ENCODE measurements at places on chromosomes 7 and 10.

GRCh38 chr10:94735197-94735596 is 27.3 kb upstream of the CYP2C19 start:
- DNase-seq: no peak

DNA sequence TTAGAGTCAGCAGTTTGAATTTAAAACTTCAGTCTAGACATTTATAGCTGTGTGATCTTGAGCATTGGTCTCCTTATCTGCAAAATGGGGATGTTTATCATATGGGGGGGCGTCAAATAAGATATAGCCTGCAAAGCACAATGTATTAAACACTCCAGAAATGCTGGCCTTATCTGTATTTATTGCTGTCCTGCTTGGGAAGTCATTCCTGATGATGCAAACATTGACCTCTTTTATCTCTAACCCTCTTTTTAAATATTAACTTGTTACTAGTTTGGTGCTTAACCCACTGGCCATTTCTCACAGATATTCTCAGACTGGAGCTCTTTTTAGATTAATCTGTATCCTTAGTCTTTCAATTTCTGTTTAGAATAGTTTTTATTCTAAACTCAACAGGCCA is 13.2 kb downstream of the MRPS33 start:
- no peak for DNase-seq

GRCh38 chr7:47427051-47427643 is 154.8 kb downstream of the TNS3 start:
- DNase-seq: no peak

- DNase-seq: no peak
Observed at GRCh38 chr7:28570113-28570969, 158.0 kb downstream of the CREB5 start.

GRCh38 chr7:45118292-45118691 is 6.8 kb upstream of the TBRG4 start:
- no peak for DNase-seq

DNA sequence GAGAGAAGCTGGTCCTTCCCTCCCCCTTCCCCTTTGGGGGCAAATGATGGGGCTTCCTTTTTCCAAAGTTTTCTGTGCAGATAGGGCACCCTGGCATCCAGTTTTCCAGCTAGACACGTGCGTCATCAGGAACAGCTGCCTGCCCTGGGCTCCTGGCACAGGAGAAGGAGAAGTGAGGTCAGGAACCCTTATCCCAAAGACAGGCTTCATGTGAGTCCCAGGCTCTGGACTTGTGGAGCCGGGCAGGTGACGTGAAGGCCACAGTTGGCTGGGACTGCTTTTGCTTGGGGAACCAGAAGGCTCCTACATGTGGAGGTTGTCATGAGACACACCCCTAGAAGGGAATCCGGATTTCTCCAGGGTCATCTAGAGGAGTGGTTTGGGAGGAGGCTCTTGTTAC is 66.5 kb downstream of the RBM20 start:
- DNase-seq: no peak

- DNase-seq: no peak
Observed at GRCh38 chr7:44073664-44074348, 8.4 kb upstream of the PGAM2 start.

GRCh38 chr7:18019555-18019954 is 8.1 kb downstream of the PRPS1L1 start:
- no peak for DNase-seq

GRCh38 chr7:38831259-38831996 is 77.6 kb downstream of the VPS41 start:
- no peak for DNase-seq

DNA sequence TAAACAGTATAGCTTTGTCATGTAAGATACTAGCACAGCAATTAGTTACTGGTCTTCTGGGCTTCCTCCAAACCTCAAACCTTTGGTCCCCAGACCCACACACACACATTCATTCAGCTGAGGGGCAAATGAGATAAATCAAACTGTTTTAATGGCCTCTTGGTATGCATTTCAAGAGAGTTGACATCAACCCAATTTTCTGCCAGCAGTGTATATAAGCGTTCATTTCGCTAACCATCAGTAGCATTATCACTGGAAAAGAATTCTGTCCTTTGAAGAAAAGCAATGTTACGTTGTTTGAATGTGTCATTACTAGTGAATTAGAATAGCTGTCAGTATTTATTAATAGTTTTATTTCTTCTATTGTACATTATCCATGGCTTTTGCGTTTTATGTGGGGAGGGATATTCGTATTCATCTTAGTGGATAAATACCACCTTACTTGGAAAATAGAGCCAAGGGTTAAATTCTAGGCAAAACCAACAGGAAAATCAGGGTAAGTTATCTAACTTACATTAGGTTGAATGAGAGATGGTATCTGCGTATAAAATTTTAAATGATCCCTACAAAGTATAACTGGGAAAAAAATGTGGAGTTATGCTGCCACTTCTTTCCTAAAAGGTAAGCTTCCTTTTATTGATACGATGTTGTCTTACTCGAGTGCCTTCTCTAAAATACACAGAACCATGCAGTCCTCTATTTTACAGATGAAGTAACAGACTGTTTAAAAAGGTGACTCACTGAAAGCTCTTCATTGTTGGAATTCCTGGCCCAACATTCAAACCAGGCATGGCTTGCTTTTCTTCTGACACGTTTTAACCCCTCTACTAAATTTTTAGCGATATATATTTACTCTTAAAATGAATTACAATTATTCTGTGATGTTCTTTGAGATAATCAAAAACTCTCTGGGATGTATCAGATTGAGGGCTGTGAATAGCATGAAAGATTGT is 2.0 kb upstream of the ZMYND11 start:
- DNase-seq: no peak

- DNase-seq: no peak
Observed at GRCh38 chr10:124621637-124622036, 122.5 kb downstream of the FAM53B start.

GRCh38 chr10:43214956-43215561 is 51.8 kb downstream of the RASGEF1A start:
- no peak for DNase-seq

- no peak for DNase-seq
Observed at GRCh38 chr10:26274391-26274790, 57.8 kb downstream of the GAD2 start.

DNA sequence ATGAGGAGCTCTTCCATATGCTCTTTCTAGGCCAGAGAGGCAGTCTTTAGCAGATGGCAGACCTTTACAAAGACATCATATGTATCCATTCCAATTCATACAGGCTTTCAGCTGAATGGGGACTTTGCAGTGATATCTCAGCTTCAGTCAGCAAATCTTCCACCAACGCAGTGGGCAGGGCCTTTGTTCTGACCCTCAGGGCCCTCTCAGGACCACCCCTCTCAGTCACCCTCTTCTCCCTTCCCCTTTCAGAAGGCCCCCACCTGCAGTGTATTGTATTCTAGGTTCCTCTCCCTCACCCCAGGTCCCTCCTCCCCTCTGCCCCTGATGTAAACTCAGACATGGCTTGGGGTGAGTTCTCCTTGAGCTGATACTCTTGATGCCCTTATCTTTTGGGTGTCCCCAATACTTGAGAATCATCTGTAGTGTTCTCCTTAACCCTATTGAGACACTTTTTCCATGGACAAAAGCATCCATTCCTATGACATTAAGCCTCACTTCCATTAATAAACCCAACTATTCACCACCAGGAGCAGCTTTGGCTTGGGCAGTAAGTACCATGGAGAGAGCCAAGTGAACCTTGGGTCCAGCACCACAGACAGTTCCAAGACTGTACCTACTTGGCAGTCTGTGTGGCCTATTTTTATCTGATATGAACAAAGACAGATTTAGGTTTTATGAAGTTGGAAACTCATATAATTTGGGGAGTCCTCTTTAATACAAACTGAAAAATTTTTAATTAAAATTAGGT is 62.7 kb downstream of the ADCYAP1R1 start:
- no peak for DNase-seq

DNA sequence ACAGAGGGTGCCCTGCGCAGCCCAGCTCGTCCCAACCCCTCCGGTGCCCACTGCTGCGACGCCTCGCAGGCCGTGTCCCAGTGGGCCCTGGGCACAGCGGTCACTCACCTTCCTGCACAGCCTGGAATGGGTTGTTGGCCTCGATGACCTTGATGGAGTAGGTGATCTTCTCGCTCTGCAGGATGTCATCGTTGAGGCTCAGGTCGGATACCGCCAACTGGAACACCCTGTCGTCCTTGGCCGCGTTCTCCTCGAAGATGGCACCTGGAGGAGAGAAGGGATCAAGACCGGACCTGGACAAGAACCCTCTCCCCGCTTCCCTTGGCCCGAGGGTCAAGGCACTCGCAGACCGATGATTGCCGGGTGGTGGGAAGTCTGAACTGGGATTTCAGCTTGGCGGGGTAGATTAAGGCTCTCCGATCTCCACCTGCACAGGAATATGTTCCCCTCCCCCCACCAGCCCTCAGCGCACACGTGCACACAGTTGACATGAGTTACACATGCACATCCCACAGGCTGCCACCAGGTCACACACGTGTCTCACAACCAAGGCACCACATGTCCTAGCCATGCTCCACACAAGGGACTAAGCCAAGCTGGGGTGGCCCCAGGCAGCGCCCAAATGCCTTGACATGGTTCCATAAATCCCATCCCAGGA is 2.6 kb downstream of the GRID1 start:
- no peak for DNase-seq

DNA sequence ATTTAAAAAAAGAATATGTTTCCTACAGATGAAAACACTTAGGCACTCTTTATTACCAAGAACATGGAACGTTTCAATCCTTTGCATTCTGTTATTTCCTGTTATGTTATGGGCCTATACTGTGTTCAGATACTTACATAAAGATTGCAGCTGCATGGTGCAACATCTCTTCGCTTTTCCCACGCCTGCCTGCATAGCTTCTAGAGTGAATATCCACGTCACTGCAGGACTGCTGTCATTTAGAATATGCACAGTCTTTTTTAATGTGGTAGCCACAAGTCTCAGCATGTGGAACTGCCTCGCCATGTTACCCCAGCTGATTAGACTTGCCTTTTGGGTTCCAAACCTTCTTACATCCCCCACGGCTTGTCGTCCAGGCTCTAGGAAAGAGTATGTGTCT is 69.6 kb upstream of the GATA3 start:
- DNase-seq: no peak

DNA sequence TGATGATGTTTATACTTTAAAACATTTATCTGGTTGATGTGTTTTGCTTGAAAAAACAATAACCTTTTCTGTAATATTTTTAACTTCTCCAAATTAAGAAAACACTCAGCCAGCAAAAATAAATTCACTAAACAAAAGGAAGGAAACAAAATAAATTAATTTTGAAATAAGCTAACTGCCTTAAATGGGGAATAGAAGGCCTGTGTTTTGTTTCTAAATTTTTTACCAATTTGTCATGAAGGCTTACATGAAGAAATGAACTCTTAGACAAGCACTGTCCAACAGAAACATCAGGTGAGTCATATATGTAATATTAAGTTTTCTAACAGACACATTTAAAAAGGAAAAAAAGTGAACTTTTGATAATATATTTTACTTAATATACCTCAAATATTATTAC is 68.5 kb downstream of the LRRN3 start:
- DNase-seq: no peak

GRCh38 chr7:379456-380138 is 89.6 kb downstream of the FOXL3 start:
- DNase-seq: no peak

- DNase-seq: no peak
Observed at GRCh38 chr7:7756577-7756976, 38.2 kb upstream of the RPA3 start.

DNA sequence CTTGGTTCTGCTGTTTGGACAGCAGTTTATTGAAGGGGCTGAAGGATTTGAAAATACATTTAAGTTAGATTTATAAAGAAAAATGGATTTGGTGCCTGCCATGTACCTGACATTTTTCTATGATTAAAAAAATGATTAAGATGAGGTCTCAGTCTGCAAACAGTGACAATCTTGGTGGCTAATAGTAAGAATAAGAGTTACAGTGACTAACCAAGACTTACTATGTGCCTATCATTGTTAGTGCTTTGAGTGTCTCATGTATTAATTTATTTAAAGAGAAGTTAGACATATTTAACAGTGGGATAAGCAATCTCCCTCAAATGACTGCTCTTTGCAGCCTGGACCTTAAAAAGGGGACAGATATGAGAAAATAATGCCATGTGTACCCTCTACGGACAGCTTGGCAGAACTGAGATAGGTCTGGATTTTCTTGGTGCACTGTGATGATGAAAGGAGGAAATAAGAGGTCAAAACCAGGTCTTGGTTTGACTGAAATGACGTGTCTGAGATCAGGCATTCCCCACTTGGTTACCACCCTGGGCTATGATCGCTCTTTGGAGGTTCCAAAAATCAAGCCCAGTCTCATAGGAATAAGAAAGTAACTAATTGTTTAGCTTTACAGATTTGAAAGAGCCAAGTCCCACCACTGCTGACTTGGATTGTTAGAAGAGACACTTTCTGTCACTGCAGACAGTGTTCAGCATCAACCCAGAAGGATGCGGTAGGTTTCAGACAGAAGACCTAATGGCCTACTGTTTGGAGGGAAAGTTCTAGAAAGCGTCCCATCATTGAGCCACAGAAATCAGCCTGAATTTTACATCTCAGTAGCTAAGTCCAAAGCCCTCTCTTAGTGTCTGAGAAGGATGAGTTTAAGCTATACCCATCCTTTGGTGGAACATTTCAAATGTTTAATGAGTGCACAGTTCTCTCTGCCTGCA is 2.1 kb downstream of the CASP7 start:
- no peak for DNase-seq

DNA sequence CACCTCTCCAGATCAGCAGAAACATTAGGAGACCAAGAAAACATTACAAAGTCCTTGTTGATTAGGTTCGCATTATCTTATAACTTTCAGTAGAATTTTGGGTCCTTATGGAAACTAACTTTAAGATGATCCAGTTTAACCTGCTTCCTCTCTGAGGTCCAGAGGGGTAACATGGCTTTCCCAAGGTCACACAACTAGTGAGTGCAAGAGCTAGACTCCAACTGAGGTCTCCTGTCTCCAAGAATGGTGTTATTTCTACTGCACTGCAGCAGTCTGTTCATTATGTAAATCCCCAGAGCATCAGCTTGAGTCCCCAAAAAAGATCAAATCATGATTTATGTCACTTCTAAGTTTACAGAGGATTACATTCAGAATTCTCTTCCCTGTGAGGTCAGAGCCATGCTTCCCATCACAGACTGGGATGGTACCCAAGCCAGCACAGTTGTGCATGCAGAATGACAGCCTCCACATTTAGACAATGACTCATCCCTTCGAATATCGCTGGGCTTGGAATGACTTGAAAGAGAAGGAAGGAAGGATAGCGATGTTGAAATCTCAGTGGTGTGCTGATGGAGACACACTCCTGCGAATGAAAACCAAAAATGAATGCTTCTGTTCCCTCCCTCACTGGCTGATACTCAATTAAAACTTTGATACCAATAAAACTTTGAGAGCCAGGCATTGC is 163.1 kb upstream of the PLXNA4 start:
- no peak for DNase-seq

DNA sequence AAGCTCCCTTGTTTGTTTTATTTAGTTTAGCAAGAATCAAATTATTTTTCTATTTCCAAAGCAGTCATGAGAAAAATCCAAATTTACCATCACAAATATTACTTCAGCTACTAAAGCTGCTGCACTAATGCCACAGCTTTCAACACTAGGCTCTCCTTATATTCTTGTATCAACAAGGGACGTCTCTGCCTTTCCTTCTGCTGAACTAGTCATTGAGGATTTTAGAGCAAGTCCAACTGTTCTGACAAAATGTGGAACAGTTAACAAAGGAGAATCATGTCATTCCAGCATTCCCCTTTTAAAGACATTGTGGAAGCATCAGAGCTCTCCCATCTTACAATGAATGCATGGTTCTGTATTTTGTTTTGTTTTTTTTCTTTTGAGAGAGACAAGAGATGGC is 28.6 kb downstream of the FAM13C start:
- no peak for DNase-seq

GRCh38 chr10:59770689-59771088 is 17.4 kb upstream of the MRLN start:
- DNase-seq: no peak

- no peak for DNase-seq
Observed at GRCh38 chr7:152674860-152675758, 832 bp downstream of the XRCC2 start.
